ENCODE measurements at places on chromosomes 12 and 14.

DNA sequence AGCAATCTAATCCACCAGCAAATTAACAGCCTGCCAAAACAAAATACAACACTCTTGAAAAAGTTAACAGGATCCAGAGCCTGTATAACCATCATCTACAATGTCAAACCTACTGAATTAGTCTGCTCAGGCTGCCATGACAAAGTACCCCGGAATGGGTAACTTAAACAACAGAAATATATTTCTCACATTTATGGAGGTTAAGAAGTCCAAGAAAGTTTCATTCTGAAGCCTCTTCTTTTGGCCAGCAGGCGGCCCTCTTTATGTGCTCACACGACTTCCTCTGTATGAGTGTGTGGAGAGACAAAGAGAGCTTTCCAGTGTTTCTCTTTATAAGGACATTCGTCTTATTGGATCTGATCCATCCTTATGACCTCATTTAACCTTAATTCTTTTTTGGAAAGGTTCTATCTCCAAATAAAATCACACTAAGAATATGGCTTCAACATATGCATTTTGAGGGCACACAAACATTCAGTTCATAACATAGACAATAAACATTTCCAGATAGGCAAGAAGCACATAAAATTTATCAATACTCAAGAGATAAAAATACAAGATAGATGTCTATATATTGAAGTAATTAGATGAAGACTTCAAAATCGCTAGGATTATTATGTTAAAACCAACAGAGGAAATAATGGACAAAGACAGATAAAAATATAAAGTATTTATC, 5.9 kb upstream of the RERG start:
- peak; percentile 51 for DNase-seq

DNA sequence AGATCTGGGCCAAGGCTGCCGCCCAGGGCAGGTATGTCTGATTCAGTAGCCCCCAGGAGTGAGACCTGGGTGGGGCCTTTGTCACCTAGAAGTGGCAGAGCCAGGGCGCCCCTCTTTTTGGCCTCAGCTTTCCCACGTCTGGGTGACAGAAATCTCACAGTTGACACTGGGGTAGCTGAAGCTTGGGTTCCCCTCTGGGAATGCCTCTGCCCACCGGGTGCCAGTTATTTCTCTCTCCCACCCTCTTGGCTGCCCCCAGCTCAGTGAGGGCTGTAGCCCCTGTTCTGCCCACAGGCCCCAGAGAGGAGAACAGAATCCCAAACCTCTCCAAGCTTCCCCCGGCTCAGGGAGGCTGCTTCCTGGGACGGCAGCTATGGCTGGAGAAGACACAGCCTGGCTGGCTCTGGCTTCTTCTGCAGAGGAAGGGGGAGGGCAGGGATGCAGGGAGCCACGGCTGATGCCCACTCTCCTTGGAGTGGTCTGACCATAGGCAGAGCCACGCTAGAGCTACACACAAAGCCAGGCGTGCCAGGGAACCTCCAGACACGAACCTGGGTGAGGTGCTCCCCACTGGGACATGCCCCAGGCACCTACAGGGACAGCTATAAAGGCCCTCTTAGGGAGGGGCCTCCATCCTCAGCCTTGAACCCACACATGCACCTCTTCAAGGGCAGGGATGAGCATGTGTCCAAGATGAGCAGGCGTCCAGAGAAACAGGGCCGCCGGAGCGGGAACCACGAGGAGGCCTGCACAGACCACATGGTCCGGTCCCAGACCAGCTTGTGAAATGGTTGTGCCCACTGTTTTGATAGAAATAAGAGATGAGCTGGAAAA, 51.7 kb downstream of the BEGAIN start:
- no peak for DNase-seq

DNA sequence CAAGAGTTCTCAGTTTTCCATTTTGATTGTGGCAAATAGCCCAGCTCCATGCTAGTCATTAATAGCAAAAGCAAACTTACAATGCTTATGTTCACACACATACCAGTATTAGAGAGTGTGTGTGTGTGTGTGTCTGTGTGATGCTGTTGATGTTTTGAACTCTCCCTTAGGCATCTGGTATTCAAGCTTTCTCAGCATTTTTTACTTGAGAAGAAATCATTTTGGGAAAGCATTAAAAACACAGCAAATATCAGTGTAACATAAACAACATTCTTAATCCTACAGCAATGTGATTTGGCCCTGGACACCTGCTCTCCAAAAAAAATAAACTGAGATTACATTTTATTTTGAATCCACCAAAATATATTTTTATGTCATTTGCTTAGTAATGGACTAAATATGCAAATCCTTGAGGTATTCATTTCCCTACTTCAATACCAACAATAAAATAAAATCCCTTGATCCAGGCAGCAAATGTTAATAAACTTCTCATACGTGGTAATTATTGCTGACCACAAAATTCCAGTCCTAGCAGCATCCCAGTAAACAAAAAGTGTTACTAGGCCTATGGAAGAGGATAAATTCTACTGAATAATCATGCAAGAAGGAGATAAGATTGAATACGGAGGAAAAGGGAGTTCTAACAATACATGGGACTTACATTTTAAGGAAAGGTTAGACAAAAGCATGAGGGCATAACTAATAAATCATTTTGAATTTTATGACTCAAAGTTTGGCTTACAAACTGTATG, 249.5 kb upstream of the CLEC14A start:
- DNase-seq = no peak

DNA sequence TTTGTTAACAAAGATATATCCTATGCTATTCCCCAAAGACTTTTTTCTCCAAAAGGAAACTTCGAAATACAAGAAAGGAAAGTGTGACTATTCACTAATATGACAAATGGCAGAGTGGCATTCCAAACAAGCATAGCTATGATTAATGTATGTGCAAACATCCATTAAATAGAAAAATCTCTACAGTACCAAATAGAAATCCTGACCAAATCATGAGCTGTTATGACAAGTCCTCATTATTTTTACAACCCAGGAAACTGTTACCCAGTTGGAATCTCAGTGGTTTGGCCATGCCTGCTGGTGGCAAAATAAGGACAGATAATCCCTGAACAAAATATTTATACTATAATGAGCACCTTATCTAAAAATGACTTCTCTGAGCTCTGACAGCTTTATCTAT, 202.1 kb downstream of the SEC23A start:
- DNase-seq = no peak

GRCh38 chr12:117361347-117361751, at the start of gene NOS1:
Gene NOS1, minus strand, starts transcription at chr12:117361626. Its CDS starts 30,557 bp downstream, at chr12:117331069.
- DNase-seq = peak; percentile 62

- DNase-seq = no peak
These were observed 26.8 kb upstream of the APOF start for GRCh38 chr12:56389412-56389811.

DNA sequence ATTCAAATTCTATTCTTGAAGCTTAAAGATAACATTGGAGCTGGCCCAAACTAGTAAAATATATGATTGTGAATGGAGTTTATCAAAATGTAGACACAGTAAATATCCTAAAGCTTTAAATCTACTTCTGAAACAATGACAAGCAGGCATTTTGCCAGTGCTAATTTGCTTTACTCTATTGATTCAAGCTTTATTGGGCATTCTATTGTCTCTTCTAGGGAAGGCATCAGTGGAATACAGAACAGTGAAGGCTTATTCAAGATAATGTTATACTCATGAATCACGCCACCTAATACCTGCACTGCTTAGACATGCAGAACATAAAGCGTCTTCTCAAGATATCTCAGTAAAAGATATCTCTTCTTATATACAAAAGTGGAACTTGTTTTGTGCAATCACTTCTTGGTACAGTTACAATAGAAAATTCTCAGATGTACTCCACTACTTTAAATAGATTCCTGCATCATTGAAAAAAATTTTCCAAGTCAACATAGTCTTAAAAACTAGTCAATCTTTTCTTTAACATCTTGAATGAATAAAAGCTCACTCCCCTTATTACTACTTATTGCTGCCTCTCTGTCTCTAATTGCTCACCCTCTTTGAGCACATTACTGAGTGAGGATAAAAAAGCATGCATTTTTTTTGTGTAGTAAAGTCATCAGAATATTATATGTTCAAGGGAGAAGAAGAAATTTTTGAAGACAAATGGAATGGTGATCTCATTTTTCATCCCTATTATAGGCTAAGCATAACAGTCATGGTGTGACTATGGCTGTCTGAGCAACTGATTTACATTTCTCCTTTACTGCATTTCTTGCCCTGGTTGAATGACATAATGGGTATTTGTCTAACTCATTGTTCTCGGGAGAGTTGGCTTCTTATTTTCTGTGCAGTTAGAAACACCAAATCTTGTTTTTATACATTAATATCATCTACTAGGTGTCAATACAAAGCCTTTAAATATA, 98.0 kb upstream of the E2F7 start:
- DNase-seq = no peak

DNA sequence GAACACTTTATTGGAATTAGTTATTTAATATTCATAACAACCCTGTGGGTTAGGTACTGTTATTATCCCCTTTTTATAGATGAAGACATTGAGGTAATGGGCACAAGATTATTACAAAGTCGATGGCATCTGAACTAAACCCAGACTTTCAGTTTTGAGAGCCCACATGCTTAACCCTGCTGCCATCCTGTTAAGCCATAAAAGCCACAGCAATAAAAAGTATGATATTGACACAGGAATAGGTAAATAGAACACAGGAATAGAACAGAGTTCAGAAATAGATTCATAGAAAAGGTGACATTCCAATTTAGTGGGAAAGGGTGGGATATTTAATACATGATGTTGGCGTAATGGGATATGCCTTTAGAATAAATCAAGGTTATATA, 119.8 kb downstream of the SLC38A1 start:
- no peak for DNase-seq

DNA sequence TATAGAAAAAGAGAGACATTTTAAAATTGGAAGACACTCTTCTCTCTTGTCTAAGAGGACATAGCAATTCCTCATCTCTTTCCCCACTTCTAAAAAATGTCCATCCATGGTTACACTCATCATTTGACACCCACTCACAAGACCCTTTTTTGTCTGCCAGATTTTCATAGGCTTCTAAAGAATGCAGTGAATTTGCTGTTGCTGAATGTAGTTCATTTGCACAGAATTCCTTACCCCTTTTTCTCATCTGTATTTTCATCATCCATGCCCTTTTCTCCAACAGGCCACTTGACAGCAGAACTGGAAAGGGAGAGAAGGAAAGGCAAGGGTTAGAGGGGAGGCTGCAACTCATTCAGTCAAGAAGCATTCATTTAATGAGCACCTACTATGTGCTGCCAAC, 128.0 kb downstream of the NUAK1 start:
- no peak for DNase-seq

DNA sequence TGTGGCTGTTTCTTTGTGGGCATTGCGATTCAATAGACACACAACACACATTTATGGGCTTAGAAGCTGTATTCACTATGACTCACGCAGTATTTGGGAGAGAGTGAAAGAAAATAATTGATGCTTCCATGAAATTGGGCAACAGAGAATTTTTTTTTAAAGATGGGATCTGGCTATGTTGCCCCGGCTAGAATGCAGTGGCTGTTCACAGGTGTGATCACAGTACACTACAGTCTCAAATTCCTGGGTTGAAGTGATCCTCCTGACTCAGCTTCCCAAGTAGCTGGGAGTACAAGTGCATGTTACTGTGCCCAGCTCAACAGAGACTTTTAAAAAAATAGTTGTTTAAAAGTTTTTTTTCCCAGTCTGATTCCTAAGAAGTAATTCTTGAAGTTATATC, 146.3 kb downstream of the APAF1 start:
- DNase-seq = no peak

GRCh38 chr12:95674631-95675030, 115.9 kb downstream of the NTN4 start:
- DNase-seq = no peak

DNA sequence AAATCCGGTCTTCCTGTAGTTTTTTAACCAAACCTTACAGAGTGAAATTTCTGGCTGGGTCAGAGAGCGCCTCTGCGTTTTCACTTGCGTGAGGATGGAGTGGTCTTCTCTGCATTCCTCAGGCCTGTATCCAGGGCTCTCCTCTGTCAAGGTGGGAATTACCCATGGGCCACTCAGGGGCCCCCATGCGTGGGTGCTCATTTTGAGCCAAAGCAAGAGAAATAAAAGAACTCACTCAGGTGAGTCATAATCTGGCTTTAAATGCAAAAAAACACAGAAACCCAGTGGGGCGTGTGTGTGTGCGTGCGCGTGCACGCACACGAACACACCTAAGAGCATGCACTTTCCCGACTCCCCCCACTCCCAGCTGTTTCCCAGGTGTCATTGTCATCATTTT, 104.0 kb upstream of the PWP1 start:
- DNase-seq = no peak

DNA sequence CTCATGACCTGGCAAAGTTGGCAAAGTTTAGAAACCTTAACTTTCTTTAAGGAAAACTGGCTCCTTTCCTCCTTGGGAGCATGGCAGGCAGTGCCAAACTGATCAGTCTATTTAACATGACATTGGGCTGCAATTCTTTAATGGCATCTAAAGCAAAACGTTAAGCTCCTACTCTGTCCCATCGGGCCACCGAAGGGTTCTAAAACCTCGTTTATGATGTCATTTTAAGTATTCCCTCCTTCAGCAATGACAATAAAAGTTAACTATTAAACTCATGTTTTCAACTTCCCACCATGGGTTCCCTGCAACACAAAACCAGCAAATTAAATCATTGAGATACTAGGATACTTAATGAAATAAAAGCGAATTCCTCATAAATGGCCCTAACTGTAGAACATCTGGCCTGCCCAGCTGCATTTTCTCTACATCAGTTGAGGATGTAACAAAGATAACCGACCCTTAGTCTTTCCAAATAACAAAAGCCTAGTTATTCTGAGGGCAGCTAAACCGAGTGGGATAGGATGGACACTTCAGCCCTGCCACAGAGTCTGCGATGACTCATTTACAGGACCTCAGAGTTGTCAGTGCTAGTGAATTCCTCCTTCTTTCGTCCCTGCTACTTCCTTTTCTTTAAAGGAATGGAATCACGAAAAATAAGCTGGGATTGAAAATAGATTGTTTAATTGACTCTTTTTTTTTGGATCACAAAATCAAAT, 34.5 kb upstream of the RIC8B start:
- no peak for DNase-seq

DNA sequence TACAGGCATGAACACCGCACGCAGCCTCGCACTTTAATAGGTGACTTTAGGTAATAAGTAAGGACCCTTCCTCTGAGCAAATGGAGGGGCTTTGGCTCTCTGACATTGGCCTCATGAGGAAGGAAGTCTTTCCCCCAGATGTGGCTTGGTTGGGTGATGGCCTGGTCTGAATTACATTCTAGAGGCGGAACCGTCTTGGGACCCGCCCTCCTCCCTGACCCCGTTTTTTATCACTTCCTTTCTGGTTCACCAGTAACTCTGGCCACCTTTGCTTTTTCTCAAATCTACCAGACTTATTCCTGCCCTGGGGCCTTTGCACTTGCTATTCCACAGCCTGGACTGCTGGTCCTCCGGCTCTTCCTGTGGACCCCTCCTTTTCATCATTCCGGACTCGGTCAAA, 13.4 kb downstream of the ALDH2 start:
- no peak for DNase-seq

GRCh38 chr12:46825591-46826414, at the start of gene SLC38A4:
Gene SLC38A4, minus strand, starts transcription at chr12:46825997. Its CDS starts 32,926 bp downstream, at chr12:46793071.
- DNase-seq = peak; percentile 79

- DNase-seq = no peak
These were observed 77.9 kb upstream of the BCL11B start for GRCh38 chr14:99349721-99350495.

Data from H1 (cell line).